Liver (tissue), 10 donors: ENCODE measurements at places on chromosomes 2 and 18. TPM values are rescaled to one million over a fixed set of nuclear protein-coding genes. Genes with fewer than 3 reads are reported as not detected.

GRCh38 chr2:171878481-171878993 lies 15.5 kb downstream of the SLC25A12 start:
- H3K36me3 ChIP-seq, result no peaks in the 10 kb centered on the region
- no peak overlapping the region for H3K4me3 ChIP-seq
- DNase-seq, result no peak

Gene SAG
- polyA plus RNA-seq, result not detected

- no peak for DNase-seq
- no peak overlapping the region for H3K4me3 ChIP-seq
Measured at GRCh38 chr18:53689886-53690285, 534.6 kb downstream of the MBD2 start.

Gene DSG2
- polyA plus RNA-seq, result 7.5 TPM

Gene ANKRD29
- polyA plus RNA-seq, result 0.39 TPM

Gene HRH4
- polyA plus RNA-seq, result not detected

DNA sequence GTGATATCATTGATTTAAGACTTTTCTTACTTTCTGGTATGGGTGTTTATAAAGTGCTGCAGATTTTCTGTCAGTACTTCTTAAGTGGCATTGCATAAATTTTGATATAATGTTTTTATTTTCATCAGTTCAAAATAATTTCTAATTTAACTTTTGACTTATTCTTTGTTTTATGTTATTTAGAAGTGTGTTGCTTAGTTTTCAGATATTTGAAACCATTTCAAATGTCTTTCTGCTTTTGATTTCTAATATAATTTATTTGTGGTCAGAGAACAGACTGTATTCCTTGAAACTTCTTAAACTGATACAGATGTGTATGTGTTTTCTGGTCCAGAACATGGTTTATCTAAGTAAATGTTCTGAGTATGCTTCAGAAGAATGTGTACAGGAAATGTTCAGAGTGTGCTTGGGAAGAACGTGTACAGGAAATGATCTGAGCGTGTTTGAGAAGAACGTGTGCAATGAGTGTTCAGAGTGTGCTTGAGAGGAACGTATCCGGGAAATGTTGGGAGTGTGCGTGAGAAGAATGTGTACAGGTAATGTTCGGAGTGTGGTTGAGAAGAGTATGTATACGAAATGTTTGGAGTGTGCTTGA lies 265.7 kb upstream of the HS6ST1 start:
- no peaks in the 10 kb centered on the region for H3K36me3 ChIP-seq
- no peaks in the 10 kb centered on the region for H3K27me3 ChIP-seq
- H3K4me1 ChIP-seq, result peaks cover 2% of the 10 kb centered on the region
- DNase-seq, result no peak
- no peak overlapping the region for H3K27ac ChIP-seq
- no peak overlapping the region for H3K4me3 ChIP-seq

DNA sequence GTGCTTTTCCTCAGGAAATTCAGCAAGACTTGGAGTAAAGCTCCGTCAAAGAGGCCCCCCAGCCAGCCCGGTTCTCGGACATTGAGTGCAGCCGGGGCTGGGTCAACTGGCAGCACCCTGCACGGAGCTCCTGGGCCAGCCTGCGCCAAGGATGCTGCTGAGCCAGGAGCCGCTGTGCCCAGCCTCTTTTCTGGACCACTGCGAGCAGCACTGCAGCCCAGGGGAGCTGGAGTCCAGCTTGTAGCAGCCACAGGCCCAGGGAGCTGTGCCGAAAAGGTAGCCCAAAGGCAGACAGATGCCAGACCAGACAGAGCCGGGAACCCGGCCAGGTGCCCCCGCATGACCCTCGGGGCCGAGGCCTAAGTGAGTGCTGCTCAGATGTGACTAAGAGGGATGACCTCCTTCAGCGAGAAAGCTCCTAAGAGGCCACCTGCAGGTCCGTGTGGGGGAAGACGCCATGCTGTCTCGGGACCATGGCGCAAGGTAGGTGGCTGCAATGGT lies 7.3 kb downstream of the CLHC1 start:
- H3K36me3 ChIP-seq, result no peaks in the 10 kb centered on the region
- no peak for DNase-seq
- no peak overlapping the region for H3K4me3 ChIP-seq
